ENCODE measurements at places on chromosomes 3 and 15.

GRCh38 chr3:37777835-37778234, 83.8 kb upstream of the CTDSPL start:
- no peak for DNase-seq

DNA sequence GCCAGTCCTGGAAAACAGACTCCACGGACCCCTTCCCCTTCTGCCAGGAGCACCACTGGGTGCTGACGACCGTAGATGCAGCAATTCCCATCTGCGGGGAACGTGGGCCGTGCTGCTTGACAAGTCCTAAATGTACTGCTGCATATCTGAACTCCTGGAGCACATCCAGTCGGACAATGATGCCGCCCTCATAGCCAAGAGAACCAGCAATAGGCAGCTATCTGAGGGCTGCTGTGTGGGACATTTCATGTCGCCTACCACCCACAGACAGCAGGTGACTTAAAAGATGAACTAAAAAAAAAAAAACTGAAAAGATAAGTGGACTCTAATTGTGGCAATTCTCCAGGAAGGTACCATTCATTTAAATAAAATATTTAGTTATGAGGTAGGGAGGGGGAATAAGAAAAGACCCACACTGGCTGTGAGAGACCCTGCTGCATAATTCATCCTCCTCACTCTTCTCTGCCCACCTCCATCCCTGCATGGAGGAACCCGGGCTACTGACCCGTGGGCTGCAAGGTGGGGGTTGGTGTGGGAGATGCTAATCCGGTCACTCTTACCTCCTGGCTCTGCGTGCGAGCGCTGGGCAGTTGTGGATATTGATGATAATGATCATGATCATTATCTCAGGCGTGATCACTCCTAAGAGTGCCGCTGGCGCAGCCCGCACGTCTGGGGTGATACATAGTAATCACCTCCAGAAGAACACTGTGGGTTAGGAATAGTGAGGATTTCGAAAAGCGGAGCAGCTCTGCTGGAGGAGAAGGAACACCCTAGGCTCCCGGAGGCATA, 28.3 kb downstream of the ALS2CL start:
- DNase-seq = no peak

DNA sequence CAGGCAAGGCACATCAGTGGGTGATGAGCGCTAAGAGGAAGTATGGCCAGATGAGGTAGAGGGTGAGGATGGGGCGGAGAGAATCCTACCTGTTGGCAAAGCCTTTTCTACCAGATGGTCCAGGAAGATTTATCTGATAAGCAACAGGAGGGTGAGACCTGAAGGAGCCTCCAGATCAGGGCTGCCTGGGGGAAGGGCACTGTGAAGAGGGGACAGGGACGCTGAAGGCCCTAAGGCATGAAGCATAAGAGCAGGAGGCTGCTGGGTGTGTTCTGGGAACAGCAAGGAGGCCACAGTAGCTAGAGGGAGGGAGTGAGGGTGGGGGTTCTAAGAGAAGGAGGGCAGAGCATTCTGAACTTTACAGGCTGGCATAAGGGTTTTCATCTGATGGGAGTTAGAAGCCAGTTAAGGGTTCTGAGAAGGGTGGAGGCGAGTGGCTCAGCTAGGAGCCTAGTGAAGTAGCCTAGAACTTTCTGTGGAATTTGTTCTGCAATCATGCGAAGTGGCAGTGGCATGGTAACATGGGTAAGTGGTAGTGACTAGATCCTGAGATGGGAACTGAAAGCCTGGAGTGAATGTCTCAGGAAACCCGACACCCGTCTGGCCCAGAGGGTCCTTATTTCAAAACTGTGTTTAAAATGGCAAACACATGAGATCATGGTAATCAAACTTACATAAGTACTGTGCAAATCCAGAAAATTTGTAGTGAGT, 29.9 kb downstream of the CGNL1 start:
- no peak for DNase-seq

DNA sequence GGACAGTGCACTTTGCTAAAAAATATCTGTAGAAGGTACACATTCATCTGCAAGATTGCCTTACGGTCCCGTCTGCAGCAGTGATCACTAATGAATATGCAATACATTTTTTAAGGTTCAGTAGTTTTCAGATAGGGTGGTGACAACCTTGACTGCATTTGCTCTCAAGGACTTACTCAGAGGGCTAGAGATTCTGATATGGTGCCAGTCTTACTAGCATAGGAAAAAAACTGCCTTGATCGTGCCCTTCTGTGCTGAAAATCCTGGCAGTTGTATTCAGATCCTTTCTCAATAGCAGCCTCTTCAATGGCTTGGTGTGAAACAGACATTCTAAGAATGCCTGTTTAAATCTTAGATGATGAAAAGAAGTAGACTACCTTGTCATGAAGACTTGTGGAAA, 411.9 kb upstream of the CCDC54 start:
- no peak for DNase-seq

- peak; percentile 93 for DNase-seq
Observed at GRCh38 chr3:16476636-16477035, 36.9 kb downstream of the RFTN1 start.

DNA sequence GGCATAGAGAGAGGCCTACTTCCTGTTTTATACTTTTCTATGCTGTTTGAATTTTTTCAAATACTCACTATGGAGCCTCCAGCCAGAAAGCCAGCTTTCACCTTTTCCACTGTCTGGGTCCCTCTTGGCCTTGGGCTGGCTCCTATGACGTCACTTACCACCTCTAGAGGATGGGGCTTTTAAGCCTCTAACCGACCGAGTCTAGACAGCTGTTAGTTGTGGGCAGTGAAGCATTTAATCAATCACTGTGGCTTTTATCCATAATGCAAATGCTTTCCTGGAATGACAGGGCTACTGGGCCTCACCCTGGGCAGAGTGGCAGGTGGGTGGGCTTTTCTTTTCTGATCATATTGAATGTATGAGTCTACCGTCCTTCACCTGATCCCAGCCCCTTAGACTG, 61.9 kb downstream of the LRRK1 start:
- no peak for DNase-seq

DNA sequence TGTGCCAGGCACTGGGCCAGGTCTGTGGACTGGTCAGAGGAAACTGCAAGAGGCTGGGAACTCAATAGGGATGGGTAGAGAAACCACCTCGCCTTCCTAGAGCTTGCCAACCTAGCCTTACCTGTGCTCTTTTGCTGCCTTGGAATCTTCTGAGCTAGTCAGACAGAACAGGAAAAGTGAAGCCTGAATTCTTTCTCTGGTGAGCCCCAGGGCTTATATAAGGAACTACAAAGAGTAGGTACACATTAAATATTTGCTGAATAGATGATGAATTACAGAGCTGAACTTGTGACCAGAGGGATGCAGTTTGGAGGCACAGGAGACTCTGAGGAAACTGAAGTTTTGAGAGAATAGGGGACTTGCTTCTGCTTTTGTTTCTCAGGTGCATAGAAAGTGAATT, 15.6 kb upstream of the FBXW12 start:
- no peak for DNase-seq

DNA sequence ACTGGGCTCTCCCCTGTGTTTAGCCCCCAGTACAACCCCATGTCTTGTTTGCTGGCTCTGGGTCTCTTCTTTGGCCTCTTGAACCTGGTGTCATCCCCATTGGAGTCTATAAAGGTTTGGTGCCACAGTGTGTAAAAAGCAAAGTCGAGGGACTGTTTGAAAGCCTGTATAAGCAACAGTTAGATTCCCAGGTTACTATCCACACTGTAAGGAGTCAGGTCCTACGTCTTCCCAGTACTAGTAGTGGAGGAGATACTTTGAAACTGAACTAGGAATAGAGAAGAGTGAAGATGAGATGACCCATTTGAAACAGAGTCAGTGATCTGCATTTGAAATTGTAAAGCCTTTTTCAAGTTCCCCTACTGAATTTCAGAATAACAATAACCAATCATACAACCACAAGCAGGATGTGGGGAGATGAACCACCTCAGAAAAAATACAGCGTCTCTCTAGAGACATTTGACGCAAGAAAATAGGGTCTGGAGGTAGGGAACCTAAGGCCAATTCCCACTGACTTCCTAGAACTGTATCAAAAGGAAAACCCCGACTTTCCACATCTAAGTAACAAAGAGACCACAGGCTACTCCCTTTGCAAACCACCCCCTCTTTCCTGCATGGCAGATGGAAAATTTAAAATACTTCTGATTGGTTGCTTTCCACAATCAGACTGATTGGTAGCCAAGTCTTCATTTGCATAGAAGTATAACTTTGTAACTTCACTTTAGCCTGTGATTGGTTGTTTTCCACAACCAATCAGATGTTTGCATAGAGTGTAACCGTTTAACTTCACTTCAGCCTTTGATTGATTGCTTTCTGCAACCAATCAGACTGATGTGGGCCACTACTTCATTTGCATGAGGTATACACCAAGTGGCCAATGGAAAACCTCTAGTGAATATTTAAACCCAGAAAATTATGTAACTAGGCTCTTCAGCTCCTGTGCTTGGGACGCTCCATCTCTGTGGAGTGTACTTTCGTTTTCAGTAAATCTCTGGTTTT, 49.9 kb upstream of the NEDD4 start:
- peak; percentile 64 for DNase-seq

DNA sequence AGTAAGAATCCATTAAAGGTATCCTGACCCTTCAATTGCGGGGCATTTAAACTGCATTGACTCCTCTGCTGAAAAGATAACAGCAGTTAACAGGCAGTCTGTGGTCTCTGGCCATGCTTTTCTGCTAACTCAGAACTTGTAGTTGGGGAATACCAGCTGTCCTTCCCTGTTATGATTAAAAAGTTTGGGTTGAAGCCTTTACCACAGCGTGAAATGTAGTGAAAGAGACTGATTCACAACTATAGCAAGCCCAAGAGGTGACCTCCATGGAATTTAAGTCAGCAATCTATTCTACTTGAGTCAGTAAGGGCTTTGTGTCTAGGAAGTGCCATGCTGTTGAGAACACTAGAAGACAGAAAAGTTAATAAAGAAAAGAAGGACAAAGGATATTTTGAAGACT, 1037.3 kb downstream of the SI start:
- DNase-seq = peak; percentile 20

DNA sequence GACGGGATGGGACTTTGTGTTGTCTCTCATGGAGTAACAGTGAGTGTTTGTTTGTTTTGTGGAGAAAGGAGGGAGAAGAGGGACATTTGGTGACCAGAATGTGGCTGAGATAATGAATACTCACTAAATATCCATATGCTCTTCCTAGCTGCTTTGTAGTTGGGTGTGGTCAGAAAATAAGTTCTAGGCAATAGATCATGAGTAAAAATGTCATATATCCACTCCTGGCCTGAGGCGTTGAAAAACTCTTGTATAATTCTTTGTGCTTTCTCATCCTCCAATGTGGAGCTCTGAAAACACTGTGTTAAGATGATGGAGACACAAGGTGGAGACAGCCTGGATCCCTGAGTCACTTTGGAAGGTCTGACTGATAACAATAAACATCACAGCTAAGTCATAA, 28.0 kb upstream of the IL16 start:
- DNase-seq = no peak

DNA sequence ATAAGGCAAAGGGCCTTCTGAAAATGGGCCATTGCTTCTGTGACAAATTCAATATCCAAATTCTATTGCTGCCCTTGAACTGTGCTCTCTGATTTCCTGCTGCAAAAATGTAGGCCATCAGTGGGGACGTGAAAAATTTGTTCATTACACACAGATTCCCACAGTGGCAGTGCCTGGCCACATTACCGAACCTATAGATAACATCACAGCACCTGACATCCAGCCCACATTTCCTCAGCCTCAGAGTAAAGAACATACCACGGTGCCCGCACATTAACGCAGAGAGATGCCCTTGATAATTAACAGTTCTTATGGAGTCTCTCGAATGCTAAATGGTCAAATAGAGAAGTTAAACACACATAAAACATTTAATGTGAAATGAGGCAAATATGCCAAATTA, 931.6 kb upstream of the CFAP20DC start:
- no peak for DNase-seq

DNA sequence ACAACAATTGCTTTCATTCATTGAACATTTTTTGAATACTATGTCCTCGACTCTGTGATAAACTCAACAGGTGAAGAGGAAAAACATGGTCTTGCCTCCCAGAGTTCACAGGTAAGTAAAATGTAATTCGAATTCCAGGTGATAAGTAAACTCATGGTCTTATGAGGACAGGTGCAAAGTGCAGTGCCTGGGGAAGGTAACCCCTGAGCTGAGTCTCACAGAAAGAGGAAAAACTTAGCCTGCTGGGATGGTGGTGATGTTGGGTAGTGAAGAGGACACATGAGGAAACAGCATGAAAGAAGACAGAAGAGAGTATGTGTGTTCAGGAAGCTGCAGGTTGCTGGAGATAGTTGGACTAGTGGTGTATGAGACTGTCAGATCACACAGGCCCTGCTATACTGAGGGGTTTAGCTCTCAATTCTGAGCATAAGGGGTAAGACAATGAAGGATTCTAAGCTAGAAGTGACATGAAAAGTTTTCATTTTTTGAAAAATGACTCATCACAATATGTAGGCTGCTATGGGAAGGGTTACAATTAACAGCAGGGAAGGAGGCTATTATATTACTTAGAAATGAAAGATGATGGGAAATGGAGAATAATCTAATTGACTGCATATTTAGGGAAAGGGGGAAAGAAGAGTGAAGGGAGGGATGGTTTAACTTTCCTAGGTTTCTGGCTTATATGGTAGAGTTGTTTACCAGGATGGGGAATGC, 111.3 kb downstream of the ISL2 start:
- no peak for DNase-seq

- no peak for DNase-seq
Observed at GRCh38 chr3:90095811-90096210, 988.4 kb downstream of the EPHA3 start.

GRCh38 chr15:90388462-90389380, 679 bp downstream of the IQGAP1 start:
- no peak for DNase-seq

- no peak for DNase-seq
Observed at GRCh38 chr15:76753131-76753530, 152.0 kb downstream of the SCAPER start.

DNA sequence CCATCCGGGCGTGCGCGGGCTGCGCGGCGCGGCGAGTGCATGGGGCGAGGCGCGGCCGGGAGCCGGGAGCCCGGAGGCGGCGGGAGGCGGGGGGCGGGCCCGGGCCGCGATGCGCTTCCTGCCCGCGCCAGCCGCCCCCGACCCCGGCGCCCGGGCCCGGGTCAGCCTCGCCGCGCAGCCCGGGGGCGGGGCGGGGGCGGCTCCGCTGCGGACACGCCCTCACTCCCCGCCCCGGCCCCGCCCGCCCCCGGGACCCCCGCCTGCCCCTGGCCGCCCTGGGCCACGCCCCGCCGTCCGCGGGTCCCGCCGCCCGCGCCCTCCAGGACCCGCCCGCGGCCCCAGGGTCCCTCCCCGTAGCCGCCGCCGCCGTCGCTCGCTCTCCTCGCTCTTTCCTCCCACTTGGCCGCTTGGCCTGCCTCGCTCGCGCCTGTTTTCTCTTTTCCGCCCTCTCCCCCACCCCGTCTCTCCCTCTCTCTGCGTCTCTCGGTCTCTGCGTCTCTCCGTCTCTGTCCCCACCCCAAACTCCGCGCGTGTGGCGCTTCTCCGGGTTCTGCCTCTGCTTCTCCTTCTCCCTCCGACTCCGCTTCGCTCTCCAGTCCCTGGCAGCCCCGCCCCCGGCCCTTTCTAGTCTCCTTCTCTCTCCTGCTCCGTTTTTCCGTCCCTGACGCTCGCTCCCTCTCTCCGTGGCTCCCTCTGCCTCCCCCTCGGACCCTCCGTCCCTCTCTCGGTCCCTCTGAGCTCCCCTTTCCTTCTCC, at the start of gene PLXND1:
PLXND1 (minus strand) TSS at position 41 of the 755 bp plus-strand sequence; CDS start at position 4, 37 bp downstream.
- peak; percentile 77 for DNase-seq

GRCh38 chr15:66778314-66778665, 76.3 kb downstream of the SMAD6 start:
- no peak for DNase-seq

Data from A172 (cell line).